Endothelial cell of umbilical vein (primary cell): ENCODE measurements at places on chromosomes 6 and 20. TPM values are rescaled to one million over a fixed set of nuclear protein-coding genes. Genes with fewer than 3 reads are reported as not detected.

Gene TOMM34
- 37.0 and 44.2 TPM in 2 replicates for total RNA-seq

DNA sequence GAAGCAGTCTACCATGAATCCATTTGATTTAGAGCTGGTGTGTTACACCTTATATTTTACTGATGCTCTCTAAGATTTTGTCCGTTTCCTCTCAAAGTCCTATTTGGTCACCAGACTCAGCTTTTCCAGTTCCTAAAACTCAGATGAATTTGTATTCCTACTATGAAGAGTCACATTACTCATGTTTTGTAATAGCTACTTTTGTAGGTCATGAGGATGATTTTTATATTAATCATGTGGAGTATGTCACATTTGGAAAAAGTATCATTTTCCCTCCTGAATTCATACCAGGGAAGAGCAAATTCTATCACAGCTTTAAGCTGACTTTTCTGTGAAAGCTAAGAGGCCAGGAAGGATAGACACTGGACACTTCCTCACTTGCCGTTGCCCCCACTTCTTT is 140.6 kb upstream of the SCGN start:
- no peak overlapping the region for H3K27ac ChIP-seq
- no peaks in the 10 kb centered on the region for H3K4me1 ChIP-seq
- H3K4me3 ChIP-seq: no peak overlapping the region
- H3K36me3 ChIP-seq: no peaks in the 10 kb centered on the region

- H3K4me3 ChIP-seq: peak overlapping the region; percentile 27
- peak overlapping the region; percentile 55 for H3K27ac ChIP-seq
- H3K27me3 ChIP-seq: no peaks in the 10 kb centered on the region
- peaks cover 32% of the 10 kb centered on the region for H3K4me1 ChIP-seq
These were observed 623 bp upstream of the SNX9 start for GRCh38 chr6:157822245-157823000.

Gene PTGIS
- total RNA-seq: 4.4 and 6.2 TPM in 2 replicates

DNA sequence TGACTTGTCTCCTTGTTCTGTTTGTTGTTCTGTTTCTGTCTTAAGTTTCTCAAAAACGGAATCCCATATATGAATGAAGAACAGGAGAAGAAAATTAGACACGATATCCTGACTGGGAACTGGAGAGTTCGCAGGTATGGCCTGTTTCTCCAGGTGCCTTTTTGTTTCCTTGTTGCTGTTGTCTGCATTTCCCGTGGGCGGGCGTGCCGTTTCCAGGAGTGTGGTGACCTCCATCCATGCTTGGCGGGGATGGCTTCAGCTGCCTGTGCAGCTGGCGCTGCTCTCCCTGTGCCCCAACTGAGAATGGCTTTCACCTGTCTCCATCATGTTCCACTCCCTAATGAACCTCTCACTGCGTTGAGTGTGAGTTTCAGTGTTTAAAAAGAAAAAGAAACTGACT is 4.4 kb downstream of the PNLDC1 start:
- no peak for DNase-seq
- H3K27ac ChIP-seq: no peak overlapping the region
- no peaks in the 10 kb centered on the region for H3K4me1 ChIP-seq
- no peaks in the 10 kb centered on the region for H3K27me3 ChIP-seq
- no peaks in the 10 kb centered on the region for H3K36me3 ChIP-seq
- no peak overlapping the region for H3K4me3 ChIP-seq

Gene FAM162B
- total RNA-seq: not detected in 2 replicates

Gene BCAS4
- total RNA-seq: 0.85 and 1.5 TPM in 2 replicates

Gene DYNLT2
- 0.88 and 1.5 TPM in 2 replicates for total RNA-seq

Gene ULBP2
- 7.0 and 14.0 TPM in 2 replicates for total RNA-seq

Gene ELMO2
- total RNA-seq: 42.1 and 43.5 TPM in 2 replicates

Gene FAM83C
- not detected in 2 replicates for total RNA-seq

DNA sequence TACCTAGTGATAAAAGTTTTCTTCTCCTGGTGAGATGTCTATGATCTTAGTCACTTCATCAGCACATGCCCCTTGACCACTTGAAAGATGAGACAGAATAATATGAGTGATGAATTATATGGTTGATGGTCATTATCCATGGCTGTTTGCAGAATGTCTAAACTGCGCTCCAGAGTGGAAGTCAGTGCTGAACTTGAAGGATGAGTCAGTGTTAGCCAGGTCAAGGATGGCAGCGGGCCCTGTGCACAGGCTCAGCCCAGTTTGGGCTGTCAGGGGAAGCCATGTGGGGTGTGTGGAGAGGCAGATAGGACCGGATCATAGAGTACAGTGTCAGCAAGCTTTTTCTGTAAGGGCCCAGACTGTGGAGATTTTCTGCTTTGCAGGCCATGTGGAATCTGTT is 67.2 kb upstream of the KIF25 start:
- H3K27ac ChIP-seq: no peak overlapping the region
- no peak overlapping the region for H3K4me3 ChIP-seq
- H3K36me3 ChIP-seq: peaks cover 4% of the 10 kb centered on the region
- H3K4me1 ChIP-seq: peaks cover 11% of the 10 kb centered on the region
- H3K27me3 ChIP-seq: no peaks in the 10 kb centered on the region

GRCh38 chr6:487956-488355 is 96.4 kb downstream of the IRF4 start:
- H3K27ac ChIP-seq: no peak overlapping the region
- no peak overlapping the region for H3K4me3 ChIP-seq
- no peaks in the 10 kb centered on the region for H3K4me1 ChIP-seq
